ENCODE measurements at places on chromosomes 16 and 17.
A peak's percentile ranks its signal among the peaks of the same experiment; 100 is the strongest.

- no peak for DNase-seq
Observed at GRCh38 chr17:67559381-67559966, 158.3 kb upstream of the NOL11 start.

GRCh38 chr16:77853161-77853560 is 64.8 kb downstream of the VAT1L start:
- DNase-seq = no peak

DNA sequence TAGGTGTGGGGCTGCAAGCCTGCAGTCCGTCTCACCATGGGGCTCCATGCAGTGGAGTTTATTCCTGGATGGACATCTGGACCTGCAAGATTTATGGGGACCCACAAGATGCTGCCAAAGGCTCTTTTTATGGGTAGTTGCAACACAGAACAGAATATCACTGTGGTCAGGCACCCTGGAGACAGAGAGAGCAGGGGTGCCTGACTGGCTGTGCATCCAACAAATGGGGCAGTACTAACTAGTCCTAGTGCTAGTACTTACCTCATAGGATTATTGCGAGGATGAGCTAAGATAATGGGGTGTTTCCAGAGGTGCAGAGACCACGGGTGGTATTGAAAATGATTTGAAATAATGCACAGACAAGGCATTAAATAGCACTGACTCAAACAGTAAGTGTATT is 42.4 kb upstream of the MMP2 start:
- DNase-seq = no peak

- DNase-seq = no peak
Observed at GRCh38 chr17:80660527-80661198, 116.0 kb downstream of the RPTOR start.

DNA sequence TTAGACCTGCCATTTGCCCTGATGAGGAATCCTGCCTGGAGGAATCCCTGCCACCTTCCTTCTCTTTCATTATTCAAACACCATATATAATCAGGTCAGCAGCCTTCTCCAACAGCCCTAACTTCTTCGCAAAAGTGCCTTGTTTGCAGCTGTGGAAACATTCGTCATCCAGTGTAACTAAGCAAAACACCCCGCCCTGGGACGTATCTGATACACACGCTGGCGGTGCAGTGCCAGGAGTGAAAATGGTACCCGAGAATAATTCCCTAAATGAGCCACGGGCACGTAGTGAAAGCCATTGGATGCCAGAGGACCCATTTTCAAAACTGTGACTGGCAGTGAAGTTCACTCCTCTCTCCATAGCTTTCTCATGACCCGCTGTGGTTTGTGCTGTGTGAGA is 73.7 kb downstream of the IRX3 start:
- no peak for DNase-seq

GRCh38 chr16:56183266-56183665 is 8.0 kb upstream of the GNAO1 start:
- no peak for DNase-seq

DNA sequence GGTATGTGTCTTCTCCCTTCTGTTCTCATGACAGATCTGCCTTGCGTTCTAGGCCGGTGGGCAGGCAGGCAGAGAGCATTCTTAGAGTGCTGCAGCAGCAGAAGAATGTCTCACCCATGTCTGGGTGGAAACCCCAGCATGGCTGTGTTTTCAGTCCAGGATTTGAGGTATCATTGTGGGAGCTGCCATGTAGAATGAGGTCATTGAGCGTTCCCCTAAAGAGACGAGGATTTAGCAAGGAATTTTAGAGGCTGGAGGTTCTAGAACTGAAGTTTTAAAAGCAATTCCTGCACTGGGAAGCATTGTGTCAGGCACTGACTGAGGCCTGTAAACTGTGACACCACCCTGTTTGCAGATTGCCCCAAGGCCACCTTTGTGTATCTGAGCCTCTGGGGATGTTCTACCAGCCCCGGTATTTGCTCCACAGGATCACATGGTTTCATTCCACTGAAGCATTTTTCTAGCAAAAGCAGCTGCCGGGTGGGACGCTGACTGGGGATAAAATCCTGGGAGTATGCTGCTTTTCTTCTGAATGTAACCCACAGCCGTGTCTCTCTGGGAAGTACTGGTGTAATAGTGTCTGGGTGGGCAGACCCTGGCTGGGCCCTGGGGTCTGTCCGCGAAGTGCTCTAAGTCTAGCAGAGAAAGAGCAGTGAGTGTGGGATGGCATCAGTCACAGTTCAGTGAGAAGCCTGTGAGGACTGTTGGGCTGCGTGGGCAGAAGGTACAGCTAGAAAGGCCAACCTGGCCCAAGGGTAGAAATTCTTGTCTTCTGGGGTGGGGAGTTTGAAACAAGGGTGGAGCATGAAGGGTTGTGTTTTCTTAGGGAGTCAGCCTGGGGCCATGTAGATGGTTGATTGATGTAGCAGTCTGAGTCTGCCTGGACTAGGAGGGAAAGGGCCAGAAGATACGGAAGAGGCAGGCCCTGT is 30.2 kb downstream of the PLCD3 start:
- no peak for DNase-seq

- peak; percentile 46 for DNase-seq
Observed at GRCh38 chr17:15475631-15476354, 8.4 kb upstream of the CDRT4 start.

All from astrocyte of the hippocampus (primary cell).